ENCODE measurements at places on chromosomes 2 and 18.

GRCh38 chr2:232382331-232383225 is 4.0 kb downstream of the ALPP start:
- no peak for DNase-seq

GRCh38 chr2:85134896-85135659 is 1.9 kb downstream of the TCF7L1 start:
- DNase-seq: no peak

DNA sequence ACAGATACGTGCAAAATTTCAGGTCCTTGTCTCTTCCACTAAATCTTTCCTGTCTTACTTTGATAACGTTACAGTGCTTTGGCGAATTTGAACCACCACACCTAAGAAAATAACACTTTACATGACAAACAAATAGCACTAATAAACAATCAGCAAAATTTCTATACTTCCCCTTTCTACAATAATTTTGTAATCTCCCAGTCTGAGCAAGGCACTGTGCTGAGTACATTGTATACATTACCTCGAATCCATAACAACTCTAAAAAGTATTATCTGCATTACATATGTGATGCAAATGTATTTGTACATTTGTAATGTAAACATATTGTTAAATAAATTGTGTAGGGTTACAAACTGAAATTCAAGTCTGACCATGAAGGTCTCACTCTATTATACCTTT is 49.9 kb downstream of the RTN4 start:
- no peak for DNase-seq

DNA sequence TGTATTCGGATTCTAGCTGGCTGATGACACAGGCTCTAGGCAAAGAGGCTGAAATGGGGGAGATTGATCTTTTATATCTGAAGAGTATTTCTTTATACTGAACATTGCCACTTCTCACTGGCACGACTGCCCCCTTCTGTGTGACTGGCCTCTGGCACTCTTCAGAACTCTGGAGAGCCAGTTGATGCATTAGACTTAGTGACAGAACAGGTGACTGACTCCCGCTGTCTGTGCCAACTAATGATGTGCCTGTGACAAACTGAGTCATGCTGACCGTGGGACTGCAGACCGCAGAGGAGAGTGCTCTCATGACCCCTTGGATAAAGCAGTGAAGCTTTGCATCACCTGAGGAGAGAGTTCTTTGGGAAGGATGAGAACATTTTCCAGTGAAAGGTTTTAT is 14.4 kb downstream of the MGAT5 start:
- no peak for DNase-seq

DNA sequence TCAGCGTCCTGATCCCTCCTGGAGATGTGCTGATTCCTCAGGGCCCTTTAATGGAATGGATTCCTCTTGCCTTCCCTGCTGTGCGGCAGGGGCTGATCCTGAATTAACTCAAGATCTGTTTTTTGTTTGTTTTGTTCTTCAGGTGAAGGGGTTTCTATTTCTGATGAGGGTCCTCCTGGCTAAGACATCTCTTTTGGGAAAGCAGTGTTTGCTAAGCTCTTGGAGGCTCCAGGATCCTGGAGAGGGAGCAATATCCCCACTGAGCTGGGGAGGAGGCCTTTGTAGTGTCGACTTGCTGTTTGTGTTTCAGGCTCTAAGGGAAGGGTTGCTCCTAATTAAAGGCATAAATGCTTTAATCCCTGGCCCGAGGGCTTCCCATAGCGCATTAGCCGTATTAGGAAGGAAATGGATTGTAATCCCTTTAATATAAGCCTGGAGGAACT is 65.3 kb upstream of the FOXI3 start:
- no peak for DNase-seq

- DNase-seq: no peak
These were observed 40.4 kb upstream of the CDC42EP3 start for GRCh38 chr2:37711831-37712230.

DNA sequence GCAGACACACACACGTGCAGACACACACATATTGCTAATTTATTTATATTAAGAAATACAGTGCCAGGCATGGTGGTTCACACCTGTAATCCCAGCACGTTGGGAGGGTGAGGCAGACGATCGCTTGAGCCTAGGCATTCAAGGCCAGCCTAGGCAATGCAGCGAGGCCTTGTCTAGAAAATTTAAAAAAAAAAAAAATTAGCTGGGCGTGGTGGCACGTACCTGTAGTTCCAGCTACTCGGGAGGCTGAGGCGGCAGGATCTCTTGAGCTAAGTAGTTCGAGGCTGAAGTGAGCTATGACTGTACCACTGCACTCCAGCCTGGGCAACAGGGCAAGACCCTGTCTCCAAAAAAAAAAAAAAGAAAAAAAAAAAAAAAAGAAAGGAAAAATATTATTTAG is 28.8 kb downstream of the ANXA4 start:
- DNase-seq: no peak

DNA sequence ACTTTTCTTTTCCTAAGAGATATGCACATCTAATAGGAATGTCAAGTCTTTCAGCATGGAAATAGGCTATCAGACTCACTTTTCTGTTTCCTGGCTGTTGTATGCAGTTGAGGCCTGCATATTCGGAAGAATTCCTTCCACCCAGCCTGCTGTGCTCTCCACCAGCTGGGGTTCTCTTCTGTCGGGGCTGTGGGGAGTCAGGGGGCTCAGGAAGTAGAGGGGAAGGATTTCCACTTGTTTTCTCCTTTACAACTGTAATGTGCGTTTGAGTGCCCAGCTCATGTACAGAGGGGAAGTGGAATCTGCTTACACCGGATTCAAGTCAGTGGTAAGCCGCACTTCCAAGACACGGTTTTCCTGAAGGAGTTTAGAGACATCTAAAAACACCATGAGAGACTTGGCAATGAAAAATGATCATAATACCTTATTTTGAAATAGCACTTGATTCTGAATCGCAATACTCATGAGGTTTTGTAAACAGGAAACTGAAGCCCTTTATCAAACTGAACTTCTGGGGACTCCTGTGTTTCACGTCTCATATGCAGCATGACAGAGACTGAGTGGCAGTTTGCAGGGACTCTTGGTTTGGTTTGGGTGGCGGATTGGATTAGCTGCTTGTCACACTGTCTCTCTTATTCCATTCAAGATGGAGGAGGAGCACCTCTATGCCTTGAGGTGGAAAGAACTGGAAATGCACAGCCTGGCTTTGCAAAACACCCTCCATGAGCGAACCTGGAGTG is 90.4 kb downstream of the MTCL1 start:
- DNase-seq: no peak

- DNase-seq: no peak
These were observed 798.8 kb upstream of the HS6ST1 start for GRCh38 chr2:129117434-129117833.

DNA sequence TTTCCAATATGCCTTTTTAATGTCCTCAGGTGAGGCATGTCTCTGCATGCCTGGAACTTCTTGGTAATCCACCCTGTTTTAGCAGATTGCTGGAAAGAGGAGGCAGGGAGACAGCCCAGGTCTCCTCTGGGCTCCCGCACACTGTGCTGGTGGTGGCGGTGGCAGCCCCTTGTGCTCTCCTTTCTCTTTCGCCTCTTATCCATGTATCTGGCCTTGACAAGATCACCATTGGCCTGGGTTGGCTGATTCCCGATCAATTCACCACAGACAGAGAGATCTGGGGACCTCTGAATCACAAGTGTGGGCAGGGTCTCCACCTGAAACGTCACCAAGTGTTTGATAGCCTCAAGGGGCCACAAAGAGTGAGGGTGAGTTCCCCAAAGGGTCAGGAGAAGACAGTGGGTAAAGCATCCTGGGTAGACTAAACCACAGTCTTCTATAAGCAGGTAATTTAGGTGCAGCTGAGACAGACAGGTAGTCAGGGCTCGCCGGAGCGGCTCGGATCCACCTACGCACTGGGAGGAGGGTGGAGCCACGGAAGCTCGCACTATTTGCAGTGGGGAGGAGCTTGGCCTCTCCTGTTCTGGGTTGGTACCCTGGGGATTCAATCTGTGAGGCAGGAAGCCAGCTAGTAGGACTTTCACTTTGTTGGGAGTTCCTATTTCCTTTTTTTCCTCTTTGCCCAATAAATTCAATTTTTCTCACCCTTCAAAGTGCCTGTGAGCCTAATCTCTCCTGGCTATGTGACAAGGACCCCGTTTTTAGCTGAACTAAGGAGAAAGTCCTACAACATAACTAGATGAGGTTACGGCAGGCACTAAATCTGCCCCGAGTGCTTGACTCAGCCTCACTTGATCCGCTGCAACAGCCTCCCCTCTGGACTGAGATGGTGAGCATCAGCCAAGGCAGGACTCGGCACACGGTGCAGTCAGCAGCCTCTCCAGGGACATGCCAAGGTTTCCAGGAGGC is 57.6 kb downstream of the SLC4A3 start:
- DNase-seq: no peak

DNA sequence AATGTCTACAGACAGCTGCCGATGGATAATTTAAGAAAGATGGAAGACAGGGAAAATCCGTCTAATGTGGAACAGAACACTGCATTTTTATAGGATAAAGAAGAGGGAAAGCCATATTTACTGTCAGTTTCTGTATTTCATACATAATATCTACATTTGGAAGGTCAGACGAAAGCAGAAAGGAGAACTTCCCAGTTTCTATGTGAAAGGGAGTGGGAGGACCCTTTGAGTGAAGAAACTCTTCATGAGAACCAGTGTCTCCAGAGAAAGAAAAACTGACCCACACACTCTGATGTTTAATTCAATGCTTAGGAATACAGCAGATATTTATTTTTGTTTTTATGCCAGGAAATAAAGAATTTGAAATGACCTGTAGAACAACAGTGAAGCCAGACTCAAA is 127.2 kb downstream of the CALCRL start:
- DNase-seq: no peak

DNA sequence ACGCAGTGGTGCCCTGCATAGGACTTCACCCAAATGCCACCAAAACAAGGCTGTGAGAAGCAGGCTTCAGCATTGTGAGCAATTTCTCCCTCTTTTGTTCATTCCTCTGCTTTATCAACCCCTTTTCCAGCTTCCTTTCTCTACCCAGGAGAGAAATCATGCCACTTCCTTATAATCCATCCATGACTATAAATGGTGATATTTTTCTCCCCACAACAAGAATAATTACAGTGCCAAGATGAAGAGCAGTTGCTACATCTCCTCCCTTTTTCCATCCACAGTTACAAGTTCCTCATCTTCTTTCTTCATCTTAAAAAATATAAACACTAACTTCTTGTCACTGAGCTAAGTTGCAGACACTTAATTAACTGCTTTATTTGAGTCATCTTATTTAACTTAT is 167.2 kb downstream of the ANTXR1 start:
- peak; percentile 15 for DNase-seq

DNA sequence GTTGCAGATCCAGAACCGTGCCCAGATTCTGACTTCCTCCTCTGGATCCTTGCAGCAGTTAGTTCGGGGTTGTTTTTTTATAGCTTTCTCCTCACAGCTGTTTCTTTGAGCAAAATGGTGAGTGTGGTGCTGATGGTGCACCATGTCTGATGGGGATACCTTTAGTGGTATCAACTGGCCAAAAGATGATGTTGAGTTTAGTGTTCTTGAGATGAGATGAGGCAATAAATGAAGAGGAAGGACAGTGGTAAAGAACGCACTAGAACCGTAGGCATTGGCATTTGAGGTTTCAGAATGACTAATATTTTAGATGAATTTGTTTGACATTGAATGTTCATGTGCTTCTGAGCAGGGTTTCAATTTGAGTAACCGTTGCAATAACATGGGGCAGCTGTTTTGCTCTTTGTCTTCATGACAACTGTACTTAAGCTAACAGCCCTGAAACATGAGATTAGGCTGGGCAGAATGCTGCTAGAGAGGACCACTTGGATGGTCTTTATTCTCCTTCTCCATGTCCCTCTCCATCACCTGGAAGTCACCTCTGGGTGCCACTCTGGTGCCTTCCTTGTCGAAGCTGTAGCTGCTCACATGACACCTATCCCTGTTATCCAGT is 3.9 kb downstream of the CTLA4 start:
- DNase-seq: no peak

DNA sequence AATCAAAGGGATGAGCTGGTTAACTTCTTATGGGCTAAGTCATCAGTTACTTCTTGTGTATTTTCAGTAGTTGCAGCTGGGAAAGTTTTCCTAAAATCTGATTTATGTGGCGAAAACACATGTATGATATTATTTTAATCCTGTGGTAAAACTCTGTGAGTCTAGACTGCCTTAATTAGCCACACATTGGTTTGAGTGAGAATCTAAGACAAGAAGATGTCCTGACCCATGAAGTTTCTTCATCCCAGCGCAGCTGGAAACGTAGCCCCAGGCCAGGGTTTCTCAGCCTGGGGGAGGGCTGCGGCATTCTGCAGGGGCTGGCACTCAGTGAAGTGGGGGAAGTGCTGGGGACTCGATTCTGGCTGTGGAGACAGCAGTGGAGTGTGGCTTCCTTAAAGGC is 44.7 kb upstream of the INHBB start:
- DNase-seq: no peak

- no peak for DNase-seq
These were observed 807.4 kb upstream of the CRIM1 start for GRCh38 chr2:35548171-35548570.

DNA sequence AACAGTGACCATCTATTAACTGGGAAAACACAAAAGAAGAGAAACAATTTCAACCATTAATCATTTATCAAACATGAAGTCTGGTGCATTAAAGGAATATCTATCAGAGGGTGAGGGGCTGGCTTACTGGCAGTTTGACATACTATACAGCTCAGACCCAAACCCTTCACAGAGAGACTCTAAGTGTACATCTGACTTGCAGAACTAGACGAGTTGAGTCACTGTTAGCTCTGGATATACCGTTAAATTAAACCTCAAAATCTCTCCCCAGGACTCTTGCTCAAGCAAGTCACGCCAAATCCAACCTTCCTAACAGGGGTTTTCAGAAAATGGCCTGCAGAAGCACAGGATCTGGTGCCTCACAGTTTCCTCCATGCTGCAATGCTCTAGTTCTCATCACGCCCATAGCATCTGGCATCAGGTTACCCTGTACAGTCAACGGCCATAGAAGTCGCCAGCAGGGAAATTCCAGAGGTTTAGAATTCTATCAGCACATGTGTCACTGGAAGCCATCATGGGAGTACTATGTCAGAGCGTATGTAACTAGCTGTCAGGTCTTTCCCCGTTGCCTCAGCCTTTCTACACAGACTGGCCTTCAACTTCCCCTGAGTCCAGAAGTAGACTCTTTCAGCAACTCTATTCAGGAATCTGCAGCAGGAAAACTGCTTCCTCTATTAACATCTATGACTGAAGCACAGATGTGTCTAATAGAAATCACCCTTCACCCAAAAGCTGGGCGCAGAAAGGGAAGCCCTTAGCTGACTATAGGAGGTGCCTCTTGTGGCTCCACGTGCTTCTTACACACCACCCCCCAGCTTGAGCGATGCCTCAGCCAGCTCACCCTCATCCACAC is 9.3 kb downstream of the TGOLN2 start:
- DNase-seq: no peak

GRCh38 chr2:113351375-113352355 is 72.9 kb upstream of the PAX8 start:
- DNase-seq: no peak
